ENCODE measurements at places on chromosomes 3 and 15. TPM values are rescaled to one million over a fixed set of nuclear protein-coding genes. Genes with fewer than 3 reads are reported as not detected.

The DUOXA2 gene
- 0.32 TPM for total RNA-seq

The ARL6 gene
- total RNA-seq: 18.5 TPM

The RBP2 gene
- total RNA-seq: not detected

The IGSF10 gene
- 1.7 TPM for total RNA-seq

The SV2B gene
- total RNA-seq: 0.11 TPM

The GPR62 gene
- not detected for total RNA-seq

The CPNE9 gene
- not detected for total RNA-seq

The WDR72 gene
- total RNA-seq: not detected

The EPHB3 gene
- 1.2 TPM for total RNA-seq

The RARB gene
- total RNA-seq: 52.7 TPM

The SLC51A gene
- total RNA-seq: not detected

The AEN gene
- total RNA-seq: 13.5 TPM

The DLL4 gene
- 30.2 TPM for total RNA-seq

The FHIT gene
- 0.21 TPM for total RNA-seq

The UBA3 gene
- total RNA-seq: 18.2 TPM

The LYZL4 gene
- not detected for total RNA-seq

The PPARG gene
- total RNA-seq: 23.5 TPM

The KBTBD12 gene
- total RNA-seq: 3.5 TPM

Measured in ascending aorta (tissue), 2 donors.